ENCODE measurements at places on chromosomes 11 and 22.
A peak's percentile ranks its signal among the peaks of the same experiment; 100 is the strongest.

GRCh38 chr11:99184146-99184545 is 163.4 kb downstream of the CNTN5 start:
- no peak for DNase-seq

GRCh38 chr22:43337385-43337784 is 5.8 kb downstream of the SCUBE1 start:
- no peak for DNase-seq

DNA sequence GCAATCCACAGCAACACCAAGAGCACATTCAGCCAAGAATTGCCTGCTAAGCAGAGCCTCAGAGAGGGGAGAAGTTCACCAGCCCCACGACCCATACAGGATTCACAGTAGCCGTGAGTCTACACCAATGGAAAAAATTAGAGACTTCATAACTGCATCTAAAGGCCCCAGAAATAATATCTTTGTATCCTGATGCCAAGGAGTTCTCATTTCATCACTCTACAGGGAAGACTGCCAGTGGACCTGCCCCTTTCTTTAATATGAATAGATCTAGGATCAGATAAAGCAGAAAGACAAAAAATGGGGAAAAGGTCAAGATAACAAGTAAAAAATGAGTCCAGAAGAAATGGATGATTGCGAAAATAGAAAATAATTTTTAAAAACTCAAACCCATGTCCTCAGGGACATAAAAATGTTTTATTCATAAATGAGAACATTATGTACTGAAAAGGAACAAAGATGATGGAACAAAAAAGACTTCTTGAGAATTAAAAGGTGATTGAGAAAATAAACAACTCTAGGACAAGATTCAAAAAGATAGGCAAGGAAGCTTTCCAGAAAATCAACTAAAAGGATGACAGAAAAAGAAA is 9.5 kb downstream of the APOL3 start:
- DNase-seq = no peak

DNA sequence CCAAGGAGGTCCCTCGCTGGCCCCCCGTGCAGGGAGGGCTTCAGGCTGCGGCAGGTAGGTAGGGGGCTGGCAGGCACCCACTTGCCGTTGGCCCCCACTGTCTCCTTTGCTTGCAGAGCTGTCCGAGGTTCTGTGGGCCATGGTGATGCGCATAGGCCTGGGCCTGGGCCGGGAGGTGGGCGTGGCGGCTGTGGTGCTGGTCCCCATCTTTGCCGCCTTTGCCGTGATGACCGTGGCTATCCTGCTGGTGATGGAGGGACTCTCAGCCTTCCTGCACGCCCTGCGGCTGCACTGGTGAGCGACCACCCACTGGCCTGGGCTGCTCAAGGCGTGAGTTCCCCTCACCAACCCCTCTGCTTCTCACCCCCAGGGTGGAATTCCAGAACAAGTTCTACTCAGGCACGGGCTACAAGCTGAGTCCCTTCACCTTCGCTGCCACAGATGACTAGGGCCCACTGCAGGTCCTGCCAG is 11.6 kb downstream of the TCIRG1 start:
- DNase-seq = no peak

DNA sequence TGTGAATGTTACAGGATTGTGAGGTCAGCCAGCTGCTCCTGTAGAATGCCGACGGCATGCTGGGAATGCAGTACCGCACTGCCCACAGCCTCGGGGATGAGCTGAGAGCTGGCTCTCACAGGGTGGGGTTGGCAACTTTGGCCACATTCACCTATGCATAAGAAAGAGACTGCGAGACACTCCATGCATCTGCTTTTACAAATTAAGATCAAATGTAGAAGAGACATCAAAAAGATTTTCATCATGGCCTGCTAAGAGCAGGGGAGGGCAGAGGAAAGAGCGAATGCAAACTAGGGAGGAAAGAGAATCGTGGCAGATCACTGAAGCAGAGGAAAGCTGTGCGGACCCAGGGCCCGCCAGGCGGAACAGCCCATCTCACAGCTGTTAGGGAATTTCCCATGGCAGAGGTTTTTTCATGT is 49.8 kb upstream of the SPATA19 start:
- no peak for DNase-seq

- no peak for DNase-seq
Measured at GRCh38 chr11:83583757-83584366, 297.7 kb upstream of the CCDC90B start.

DNA sequence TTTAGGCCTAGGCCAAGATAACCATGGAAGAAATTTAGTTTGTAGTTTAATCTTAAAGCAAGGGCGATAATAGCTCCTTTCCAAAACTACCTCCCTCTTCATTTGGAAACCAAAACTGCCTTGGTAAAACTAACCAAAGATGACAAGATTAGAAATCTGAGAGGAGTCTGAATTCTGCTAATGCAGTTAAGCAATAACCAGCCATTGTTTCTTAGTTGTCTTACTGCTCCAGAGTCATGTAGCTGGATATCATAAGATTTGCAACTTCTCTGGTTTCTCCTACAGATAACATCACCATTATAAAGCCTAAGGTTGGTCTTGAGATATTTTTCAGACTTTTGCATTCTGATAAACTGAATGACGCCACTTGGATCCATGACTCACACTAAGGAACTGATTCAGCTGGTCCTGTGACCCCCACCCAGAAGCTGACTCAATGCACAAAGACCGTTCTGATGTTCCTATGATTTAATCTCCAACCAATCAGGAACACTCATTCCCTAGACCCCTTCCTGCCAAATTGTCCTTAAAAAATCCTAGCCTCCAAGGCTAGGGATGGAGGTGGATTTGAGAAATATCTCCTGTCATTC is 200.8 kb downstream of the LUZP2 start:
- no peak for DNase-seq

- DNase-seq = no peak
Measured at GRCh38 chr22:47192651-47193437, 430.4 kb downstream of the TBC1D22A start.

DNA sequence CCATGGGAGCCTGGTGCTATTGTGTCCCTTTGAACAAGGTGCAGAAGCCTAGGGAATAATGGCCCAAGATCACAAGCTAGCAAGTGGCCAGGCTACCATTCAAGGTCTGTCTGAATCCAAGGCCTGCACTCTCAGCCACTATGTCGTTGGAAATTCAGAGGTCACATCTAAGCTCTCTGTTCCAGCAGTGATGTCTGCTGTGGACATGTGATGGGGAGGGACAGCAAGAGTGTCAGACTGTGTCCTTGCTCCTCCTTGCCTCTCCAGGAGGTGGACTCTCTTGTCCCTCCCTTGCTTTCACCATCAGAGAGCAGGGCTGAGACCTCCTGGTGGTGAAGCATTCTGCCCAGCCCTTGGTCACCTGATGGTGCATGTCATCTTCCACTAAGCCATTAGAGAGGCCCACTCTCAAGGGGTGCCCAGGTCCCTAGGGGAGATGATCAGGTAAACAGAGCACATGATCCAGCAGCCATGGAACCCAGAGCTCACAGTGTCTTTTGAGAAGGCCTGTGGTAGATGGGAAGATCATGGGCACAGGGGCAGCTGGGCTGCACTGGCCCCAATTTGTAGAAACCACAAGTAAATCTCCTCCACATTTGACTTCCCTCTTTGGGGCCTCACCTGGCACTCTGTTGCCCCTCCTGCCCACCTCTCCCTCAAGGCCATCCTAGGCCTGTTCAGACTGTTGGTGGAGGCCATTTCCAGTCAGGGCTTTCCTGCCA is 37.1 kb upstream of the SUSD2 start:
- no peak for DNase-seq

GRCh38 chr11:131637469-131638175 is 267.2 kb downstream of the NTM start:
- DNase-seq = no peak

GRCh38 chr22:47333625-47334024 is 571.2 kb downstream of the TBC1D22A start:
- no peak for DNase-seq

GRCh38 chr22:19756288-19757128 is 4.1 kb upstream of the TBX1 start:
- DNase-seq = peak; percentile 42

GRCh38 chr11:44472916-44473315 is 92.5 kb upstream of the CD82 start:
- no peak for DNase-seq

- DNase-seq = no peak
Measured at GRCh38 chr11:101127197-101127698, 2.4 kb downstream of the PGR start.

DNA sequence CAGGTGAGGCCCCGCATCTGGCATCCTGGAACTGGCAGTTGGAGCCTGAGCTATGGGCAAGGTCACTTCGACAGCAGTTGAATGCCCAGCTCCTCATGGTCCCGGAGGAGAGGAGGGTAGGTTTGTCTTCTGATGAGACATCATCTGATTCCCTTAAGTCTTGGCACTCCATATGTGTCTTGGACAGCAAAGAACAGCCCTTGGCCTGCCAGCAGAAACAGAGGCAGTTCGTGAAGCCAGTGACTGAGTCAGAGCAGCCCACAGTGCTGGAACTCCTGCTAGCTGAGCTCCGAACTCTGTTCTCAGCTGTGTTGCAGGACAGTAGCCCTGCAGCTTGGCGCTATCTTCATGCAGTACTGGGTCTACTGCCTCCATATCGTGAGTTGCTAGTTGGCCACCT is 1.0 kb downstream of the DNHD1 start:
- no peak for DNase-seq

GRCh38 chr11:68936676-68937620 is 33.3 kb downstream of the IGHMBP2 start:
- no peak for DNase-seq

DNA sequence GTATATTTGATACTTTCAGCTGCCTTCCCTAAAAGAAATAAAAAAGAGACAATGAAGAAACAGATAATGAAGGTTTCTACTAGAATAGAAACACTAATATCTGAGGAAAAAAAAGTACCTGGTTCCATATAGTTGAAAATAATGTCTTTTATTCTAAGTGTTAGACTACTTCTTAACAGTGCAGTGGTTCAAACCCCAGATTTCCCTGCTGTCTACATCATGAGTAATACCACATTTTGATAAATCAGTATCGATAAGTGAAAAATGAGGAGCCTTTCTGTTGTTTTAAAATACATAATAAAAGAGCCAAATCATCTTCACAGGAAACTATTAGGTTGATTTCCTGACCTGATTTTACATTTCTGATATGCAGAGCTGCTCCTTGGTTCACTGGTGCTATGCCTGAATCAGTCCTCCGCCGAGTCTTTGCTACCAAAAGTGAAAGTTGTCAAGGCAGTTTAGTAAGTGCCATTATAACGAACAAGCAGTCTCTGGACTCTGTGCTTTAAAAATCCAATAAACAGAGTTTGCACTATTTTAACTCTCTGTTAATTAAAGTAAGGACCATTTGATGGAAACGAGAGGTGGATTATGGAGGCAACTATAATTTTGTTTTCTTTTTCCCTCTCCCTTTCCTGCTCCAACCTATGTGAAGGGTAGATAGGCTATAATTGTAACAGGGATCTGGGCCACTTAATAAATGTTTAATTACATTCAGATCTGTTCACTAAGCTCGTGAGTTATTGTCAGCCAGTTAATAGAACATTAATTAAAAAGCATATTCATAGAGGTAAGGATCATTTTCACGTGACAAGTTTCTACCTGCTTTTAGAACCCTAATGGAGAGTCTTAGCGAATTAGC is 724.5 kb upstream of the RAG2 start:
- no peak for DNase-seq

DNA sequence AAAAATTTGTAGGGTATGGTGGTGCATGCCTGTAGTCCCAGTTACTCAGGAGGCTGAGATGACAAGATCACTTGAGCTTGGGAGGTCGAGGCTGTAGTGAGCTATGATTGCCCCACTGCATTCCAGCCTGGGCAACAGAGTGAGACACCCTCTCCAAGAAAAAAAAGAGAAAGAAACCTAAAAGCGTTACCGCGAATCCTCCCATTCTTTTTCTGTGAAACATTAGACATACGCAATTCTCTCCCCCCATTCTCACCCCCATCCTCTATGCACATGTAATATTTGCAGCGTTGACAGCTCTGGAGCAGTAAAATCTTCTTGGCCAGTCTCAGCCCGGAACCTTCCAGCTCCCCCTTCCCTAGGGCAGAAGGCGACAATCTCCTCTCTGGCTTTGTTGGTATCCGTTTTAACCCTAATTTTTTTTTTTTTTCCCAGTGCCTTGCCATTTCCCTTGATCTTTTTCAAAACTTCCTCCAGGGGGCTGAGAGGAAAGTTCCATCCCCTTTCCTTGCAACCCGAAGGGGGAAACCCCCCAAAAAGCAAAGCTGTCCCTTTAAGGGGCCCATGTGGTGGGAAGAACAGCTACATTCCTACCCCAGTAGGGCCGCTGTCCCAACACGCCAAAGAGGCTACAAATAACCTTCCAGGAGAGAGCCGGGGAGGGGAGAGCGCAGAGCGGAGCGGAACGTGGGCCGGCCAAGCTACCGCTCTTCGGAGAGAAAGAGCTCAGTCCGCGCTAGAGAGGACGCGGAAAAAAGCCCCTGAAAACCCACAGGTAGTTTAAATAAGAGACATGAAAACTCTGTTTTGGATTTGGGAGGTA is 1.9 kb downstream of the LRP4 start:
- no peak for DNase-seq

- no peak for DNase-seq
Measured at GRCh38 chr11:128573638-128574037, 13.7 kb downstream of the ETS1 start.

- no peak for DNase-seq
Measured at GRCh38 chr22:46846150-46846831, 83.8 kb downstream of the TBC1D22A start.

DNA sequence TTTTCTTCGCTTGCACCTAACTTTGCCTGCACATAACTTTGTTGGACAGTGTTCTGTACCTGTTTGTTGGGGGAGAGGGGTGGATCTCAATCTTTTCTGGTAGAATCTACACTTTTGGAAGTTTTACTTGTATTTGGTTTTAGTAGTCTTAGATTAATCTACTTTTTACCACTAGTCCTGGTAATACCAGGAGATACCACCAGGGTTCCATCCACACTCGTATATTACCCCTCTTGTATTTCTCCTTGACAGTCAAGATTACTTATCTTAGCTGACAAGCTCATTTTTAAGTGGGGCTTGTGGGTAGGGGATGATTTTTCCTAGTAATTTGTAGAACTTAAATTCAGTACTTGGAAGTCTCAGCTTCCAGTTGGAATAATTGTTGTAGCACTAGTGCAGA is 37.3 kb upstream of the TECTA start:
- DNase-seq = no peak

- DNase-seq = no peak
Measured at GRCh38 chr22:24736526-24737053, 37.9 kb downstream of the PIWIL3 start.

- DNase-seq = no peak
Measured at GRCh38 chr22:20503816-20504215, 3.6 kb upstream of the MED15 start.

DNA sequence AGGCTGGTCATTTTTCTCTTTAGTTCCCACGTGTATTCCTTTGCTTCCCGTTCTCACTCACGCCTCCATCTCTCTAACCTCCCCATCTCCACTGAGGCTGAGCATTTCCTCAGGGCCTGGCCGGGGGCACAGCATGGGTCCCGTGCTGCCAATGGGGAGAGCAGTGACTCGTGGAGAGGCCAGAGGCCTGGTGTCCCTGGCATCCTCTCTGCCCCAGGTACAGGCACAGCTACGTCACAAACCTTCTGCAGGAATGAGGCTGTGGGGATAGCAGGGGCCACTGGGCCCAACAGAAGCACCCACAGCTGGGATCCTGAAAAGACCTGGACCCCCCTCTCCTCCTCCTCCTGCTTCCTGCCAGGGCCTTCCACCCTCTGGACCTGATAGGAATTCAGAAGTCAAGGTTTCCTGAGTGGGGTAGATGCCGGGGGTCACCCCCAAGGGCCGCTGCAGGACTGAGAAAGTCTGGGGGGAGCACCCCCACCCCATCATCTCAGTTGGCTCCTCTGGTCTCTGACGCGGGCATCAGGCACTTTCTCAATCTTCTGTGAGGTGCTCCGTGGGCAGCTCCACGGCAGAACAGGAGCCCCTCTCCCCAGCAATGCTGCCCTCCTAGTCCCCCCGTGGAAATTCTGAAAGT is 11.8 kb downstream of the PNPLA5 start:
- no peak for DNase-seq
